Lung microvascular endothelial cell (primary cell): ENCODE measurements at places on chromosomes 16 and 17. TPM values are rescaled to one million over a fixed set of nuclear protein-coding genes. Genes with fewer than 3 reads are reported as not detected.

- no peak for DNase-seq
Observed at GRCh38 chr16:84851192-84852127, 31.7 kb downstream of the CRISPLD2 start.

- peak; percentile 73 for DNase-seq
Observed at GRCh38 chr17:29640413-29640812, 17.7 kb upstream of the CORO6 start.

- DNase-seq: no peak
Observed at GRCh38 chr16:7350806-7351205, 18.2 kb downstream of the RBFOX1 start.

DNA sequence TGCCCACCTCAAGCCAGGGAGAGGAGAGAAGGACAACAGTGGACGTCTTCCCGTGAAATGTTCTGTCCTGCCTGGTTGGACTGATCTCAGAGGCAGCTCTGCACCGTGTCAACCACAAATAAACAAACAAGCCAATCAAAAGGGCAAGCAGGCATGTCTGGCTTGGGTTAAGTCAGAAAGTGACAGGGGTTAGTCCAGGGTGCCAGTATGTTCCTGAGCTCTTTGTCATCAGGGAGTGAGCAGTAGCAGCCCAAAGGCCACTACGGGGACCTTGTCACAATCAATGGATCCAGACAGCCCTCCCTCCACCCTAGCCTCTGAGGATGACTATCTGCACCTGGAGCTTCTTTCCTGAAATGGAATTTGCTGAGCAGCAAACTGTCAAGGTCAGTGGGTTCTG, 35.0 kb downstream of the CNGB1 start:
- no peak for DNase-seq

GRCh38 chr17:4585638-4585994, 1.3 kb downstream of the SMTNL2 start:
- no peak for DNase-seq

GRCh38 chr17:35973333-35974260, 7.7 kb downstream of the CCL16 start:
- DNase-seq: peak; percentile 33

GRCh38 chr16:85869785-85870558, 29.0 kb upstream of the IRF8 start:
- DNase-seq: no peak

DNA sequence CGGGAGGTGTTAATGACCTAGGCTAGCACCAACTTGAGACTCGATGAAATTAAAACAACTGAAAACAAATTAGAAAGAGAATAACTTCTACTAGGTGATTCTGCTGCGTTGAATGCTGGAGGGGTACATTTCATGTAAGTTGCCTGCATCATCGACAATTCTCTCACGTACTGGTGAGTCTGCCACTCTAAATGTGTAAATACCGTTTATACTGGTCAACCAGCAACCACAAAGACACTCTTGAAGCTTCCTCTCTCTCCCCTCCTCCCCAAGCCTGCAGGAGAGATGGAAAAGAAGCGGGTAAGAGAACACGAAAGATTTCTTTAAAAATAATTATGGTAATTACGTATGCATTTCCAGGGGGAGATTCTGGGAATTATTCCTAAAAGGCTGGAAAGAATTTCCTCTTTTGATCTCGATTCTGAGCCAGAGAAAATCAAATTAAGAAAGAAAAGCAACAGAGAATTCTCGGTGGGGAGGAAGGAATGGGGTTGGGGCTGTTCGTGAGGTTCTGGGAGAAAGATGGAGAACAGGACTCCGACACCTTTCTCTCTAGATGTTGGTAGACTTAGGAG, 68.6 kb upstream of the MRTFB start:
- DNase-seq: no peak

GRCh38 chr17:32335046-32335445, 6.9 kb downstream of the C17orf75 start:
- no peak for DNase-seq

- peak; percentile 31 for DNase-seq
Observed at GRCh38 chr16:86568677-86569623, 2.3 kb downstream of the FOXC2 start.

DNA sequence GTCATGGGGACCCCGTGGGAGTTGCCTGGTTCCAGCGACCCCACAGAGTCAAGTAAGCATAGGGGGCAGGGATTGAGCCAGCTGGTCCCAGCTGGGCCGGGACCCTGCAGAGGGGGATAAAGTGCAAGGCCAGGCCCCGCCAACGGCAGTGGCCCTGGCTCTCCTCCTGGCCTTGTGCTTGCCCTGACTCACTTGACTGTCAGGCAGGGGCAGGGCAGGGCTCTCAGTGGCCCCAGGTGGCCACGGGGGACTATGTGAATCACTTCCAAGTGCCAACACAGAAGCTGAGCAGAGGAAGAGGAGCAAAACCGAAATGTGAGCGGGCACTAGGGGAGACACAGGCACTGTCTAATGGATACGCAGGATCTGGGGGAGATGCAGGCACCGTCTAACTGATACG, 21.6 kb upstream of the NCBP3 start:
- DNase-seq: no peak

GRCh38 chr16:86700046-86700945, 121.9 kb downstream of the FOXL1 start:
- no peak for DNase-seq

DNA sequence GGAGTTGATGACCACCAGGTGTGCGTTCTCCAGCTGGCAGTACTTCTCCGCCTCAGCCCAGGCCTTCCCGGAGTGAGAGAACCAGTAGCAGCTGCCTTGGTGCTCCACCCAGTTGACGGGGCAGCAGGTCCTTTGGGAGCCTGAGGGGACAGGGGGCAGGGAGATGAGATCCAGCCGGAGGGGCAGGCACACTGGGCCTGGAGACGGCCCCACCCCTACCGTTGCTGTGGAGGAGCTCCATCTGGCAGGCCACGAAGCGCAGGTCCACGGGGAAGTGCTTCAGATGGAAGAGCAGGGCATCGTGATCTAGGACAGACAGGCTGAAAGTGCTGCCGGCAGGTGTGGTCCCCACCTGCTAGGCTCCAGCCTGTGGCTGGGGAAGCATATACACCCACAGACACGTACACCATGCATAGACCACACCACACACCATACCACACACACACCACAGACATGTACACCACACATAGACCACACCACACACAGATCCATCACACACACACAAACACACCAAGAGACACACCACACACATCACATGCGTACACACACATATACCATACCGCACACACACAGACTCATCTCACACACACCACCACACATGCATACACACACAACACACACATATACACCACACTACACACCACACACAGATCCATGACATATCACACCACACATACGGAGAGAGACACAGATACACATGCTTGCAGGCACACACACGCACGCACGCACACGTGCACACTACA, 7.4 kb downstream of the ASGR2 start:
- no peak for DNase-seq

GRCh38 chr17:73972901-73973300, 230.6 kb upstream of the RPL38 start:
- no peak for DNase-seq

- DNase-seq: no peak
Observed at GRCh38 chr17:36188891-36189306, 7.7 kb downstream of the CCL3L1 start.

- DNase-seq: no peak
Observed at GRCh38 chr16:20681821-20682760, 15.4 kb downstream of the ACSM1 start.

DNA sequence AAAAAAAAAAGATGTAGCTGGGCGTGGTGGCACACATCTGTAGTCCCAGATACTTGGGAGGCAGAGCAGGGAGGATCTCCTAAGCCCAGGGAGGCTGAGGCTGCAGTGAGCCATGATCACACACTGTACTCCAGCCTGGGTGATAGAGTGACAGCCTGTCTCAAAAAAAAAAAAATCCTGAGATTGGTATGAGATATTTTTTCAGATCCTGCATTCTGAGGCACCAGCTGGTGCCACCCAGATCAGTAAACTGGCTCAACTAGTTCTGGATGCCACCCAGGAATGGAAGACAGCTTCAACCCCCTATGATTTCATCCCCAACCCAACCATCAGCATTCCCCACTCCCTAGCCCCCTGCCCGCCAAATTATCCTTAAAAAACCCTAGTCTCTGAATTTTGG, 7.1 kb upstream of the GJC1 start:
- DNase-seq: no peak

DNA sequence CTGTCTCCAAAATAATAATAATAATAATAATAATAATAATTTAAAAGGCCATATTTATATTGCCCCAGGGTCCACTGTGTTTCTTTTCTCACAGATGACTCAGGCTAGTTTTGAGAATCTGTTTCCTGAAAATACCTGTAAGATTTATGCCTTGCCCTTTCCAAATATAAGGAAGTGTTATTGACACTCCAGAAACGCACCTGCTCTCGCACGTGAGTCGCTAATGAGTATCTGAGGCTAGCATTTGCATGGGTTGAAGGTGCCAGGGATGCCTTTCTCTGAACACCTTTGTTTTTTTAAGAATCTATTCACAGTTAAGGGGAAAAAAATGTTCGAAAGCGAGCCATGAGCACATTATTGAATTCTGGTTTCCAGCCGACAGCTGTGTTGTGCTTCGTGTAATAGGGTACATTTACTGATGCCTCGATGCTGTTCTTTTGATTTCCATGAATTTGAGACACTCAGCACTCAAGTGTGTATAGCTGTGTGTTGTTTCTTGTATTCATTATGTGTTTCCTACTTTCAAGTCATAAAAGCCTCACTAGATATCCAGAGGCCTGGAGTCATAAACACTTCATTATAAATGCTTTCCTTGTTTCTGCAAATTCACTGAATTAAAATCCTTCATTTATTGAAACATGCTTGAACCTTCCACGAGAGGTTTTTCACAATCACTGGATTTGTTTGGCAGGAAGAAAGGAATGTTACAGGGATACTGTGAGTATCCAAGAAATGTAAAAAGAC, 45.0 kb upstream of the NOL11 start:
- no peak for DNase-seq

- no peak for DNase-seq
Observed at GRCh38 chr16:82892324-82892723, 265.6 kb downstream of the CDH13 start.

GRCh38 chr17:73616120-73616872, 27.9 kb downstream of the SDK2 start:
- no peak for DNase-seq

- DNase-seq: peak; percentile 95
Observed at GRCh38 chr17:44279666-44280391, 11.9 kb upstream of the SLC4A1 start.

- no peak for DNase-seq
Observed at GRCh38 chr16:69113216-69113615, 7.8 kb downstream of the HAS3 start.

- no peak for DNase-seq
Observed at GRCh38 chr17:35344262-35344661, 29.2 kb downstream of the SLFN11 start.

DNA sequence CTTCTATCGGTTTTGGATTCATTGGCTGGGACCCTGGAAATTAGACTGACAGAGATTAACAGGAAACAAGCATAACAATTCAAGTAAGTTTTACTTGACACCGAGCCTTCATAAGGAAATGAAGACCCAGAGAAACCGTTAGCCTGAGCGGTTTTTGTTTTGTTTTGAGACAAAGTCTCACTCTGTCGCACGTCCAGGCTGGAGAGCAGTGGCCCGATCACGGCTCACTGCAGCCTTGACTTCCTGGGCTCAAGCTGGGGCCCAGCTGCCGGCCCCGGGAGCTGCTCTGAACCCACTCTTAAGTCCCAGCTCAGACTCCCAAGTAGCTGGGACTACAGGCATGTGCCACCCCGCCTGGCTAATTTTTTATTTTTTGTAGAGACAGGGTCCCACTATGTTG, 321.3 kb downstream of the SEC14L1 start:
- DNase-seq: peak; percentile 30

- DNase-seq: no peak
Observed at GRCh38 chr17:62933501-62934385, 32.3 kb upstream of the TANC2 start.

GRCh38 chr16:79845033-79845733, 244.6 kb upstream of the MAF start:
- no peak for DNase-seq

DNA sequence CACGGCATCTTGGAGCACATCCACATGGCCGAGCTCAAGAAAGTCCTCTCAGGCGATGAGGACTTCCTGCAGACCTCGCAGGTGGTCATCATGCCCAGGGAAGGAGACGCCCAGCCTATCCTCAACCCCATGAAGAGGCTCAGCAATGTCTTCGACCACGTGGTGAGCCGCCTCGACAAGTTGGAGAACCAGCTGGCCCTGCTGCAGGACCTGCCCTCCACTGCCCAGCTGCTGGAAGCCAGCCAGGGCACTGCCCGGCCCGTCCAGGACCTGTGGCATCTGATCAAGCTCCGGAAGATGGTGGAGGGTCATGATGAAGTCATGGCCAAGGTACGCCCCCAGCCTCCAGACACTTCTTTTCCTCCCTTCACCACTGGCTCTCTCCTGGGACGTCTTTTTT, 440 bp downstream of the C16orf96 start:
- no peak for DNase-seq

GRCh38 chr16:27781195-27781524, 231.2 kb downstream of the KATNIP start:
- DNase-seq: no peak

DNA sequence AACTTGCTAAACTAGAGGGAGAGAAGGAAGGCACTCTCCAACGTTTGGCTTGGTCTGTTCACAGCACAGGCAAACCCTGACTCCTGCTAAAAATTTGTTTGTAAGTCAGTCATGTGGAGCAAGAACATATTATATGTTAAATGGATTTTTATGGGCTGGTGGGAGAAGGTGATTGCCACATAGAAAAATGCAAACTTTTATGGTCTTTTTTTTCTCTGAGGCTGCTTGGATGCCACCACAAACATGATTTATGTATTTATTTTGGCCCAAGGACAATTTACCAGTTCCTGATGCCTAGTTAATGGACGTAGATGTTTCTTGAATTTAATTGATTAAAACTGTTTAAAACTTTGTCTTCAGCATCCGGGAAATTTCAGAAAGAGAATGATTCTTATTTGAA, 274.2 kb upstream of the MYOCD start:
- DNase-seq: no peak

- no peak for DNase-seq
Observed at GRCh38 chr16:5506021-5506420, 408.4 kb upstream of the EEF2KMT start.

- no peak for DNase-seq
Observed at GRCh38 chr16:54289242-54289944, 2.8 kb upstream of the IRX3 start.

DNA sequence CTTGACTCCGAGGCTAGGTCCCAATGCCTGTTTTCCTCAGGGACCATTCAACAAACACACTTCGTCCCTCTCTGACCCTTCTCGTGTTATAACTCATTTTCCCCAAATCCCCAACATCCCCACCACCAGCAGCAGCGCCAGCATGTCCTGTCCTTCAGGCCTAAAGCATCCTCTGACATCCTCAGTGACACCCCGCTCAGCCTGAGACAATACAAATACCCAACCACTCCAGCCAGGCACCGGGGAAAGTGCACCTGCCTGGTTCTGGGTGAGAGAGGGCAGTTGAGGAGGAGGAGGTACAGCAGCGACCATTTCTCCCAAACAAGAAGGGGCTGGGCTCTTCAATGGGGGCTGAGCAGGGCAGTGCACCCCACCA, 4.7 kb downstream of the MNT start:
- no peak for DNase-seq

TNRC6C gene
- 5.7 and 7.5 TPM in 2 replicates for total RNA-seq

SOCS1 gene
- 0.22 and 0.79 TPM in 2 replicates for total RNA-seq

MRPL38 gene
- total RNA-seq: 26.8 and 28.2 TPM in 2 replicates

ADAM11 gene
- total RNA-seq: under 0.01 TPM in 2 replicates

ACAP1 gene
- 0.40 and 0.44 TPM in 2 replicates for total RNA-seq

ZNF629 gene
- total RNA-seq: 3.9 and 5.2 TPM in 2 replicates

PIPOX gene
- total RNA-seq: 1.2 and 1.3 TPM in 2 replicates

RNF222 gene
- total RNA-seq: under 0.01 TPM in 1 of 2 replicates, not detected in the other

SLC46A1 gene
- 0.44 and 0.60 TPM in 2 replicates for total RNA-seq

AANAT gene
- not detected in 2 replicates for total RNA-seq

SLC6A2 gene
- not detected in 2 replicates for total RNA-seq

ITGAD gene
- total RNA-seq: not detected in 2 replicates
